ENCODE measurements at places on chromosomes 1 and 21. TPM values are rescaled to one million over a fixed set of nuclear protein-coding genes. Genes with fewer than 3 reads are reported as not detected.

DNA sequence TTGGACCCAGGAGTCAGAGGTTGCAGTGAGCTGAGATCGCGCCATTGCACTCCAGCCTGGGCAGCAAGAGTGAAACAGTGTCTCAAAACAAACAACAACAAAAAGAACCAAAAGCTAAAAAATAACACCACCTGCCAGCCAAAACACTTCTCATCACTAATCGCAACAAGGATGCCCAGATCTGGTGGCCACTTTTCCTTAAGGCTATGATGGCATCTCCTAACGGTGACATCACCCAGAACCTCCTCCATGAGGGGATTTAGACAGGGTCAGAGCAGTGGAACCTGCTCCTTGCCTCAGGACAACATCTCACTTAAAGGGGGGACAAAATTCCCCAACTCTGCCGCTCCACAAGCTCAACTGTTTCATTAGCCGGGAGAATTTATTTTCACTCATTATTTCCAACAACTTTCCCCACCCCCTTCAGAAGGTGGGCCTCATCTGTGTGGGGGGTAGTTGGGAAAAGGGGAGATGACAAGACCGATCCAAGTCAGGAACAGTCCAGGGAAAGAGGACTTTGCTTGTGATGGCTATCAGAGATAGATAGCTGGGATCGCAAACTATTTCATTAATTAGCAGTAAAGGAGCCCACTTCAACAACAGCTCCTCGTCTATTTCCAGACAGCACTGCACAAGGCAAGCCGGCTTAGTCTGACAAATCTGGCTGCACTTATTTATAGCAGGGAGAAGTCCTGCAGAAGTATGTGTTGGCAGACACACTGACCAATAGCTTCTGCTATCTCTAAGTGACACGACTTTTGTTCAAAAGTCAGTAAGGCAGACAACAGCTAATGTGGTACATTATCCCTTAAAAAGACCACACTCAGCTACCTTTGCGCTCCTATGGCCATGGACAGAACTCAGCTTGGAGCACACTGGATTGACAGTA lies 2.6 kb downstream of the PABPC4 start:
- peak; percentile 60 for DNase-seq

KRTAP27-1 gene
- not detected for total RNA-seq

DNA sequence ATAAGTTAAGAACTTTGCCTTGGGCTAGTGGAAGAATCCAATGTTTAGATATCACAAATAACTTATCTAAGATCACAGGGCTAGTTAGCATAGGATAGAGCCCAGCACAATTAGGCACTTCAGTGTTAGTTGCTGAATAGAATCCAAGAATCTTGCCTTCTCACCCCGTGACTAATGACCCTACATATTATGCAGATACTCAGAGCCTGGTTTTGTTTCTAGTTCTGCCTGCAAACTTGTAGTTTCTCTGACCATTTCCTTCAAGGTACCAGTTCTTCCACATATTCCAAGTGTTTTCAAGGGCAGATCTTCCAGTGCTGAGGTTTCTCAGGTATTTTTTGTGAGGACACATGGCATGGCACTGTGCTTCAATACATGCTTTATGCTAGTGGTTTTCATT lies 239.3 kb downstream of the KCNK2 start:
- no peak for DNase-seq

- no peak for DNase-seq
Measured at GRCh38 chr1:212984522-212985291, 31.0 kb downstream of the ANGEL2 start.

DNA sequence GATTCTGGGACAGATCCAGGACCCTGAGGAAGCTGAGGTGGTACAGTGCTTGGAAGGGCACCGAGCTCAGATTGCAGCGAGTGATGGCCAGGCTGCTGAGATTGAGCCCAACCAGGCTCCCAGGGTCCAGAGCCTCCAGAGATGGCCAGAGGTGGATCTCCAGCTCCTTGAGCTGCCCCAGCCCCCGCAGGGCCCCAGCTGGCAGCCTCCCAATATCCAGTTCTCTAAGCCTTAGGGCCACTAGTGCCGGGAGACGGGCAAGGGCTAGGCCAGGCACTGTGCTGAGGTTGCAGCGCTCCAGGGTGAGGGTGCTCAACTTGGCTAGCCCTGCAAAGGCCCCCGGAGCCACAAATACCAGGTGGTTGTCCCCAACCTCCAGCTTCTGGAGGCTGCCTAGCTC lies 3.4 kb downstream of the LINGO4 start:
- DNase-seq, result no peak

PLPPR4 gene
- total RNA-seq, result 0.26 TPM

- DNase-seq, result peak; percentile 10
Measured at GRCh38 chr1:155175927-155176371, 2.3 kb downstream of the TRIM46 start.

TMEM125 gene
- not detected for total RNA-seq

GSTM5 gene
- not detected for total RNA-seq

- DNase-seq, result peak; percentile 65
Measured at GRCh38 chr21:34881421-34881820, 167.7 kb downstream of the RUNX1 start.

GRCh38 chr1:209710847-209711246 lies 6.2 kb downstream of the HSD11B1 start:
- DNase-seq, result no peak

DNA sequence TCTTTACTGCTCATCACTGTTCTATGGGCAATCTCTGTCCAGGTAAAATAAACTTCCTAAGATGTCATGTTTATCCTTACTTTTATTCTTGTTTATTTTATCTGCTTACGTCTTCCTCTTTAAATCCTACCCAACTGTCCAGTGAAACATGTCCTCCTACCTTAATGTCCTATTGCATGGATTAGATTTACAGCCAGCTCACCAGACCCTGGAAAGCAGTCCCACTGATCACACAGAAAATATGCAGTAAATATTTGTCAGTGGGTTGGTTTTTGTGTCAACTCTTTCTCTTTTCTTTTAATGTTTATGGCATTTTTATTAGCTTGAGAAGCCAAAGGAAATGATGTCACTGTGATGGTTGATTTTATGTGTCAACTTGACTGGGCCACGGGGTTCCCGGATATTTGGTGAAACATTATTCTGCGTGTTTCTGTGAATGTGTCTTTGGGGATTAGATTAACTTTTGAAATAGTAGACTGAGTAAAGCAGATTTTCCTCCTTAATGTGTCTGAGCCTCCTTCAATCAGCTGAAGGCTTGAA lies 258.3 kb downstream of the SRGAP2C start:
- peak; percentile 1 for DNase-seq

- DNase-seq, result no peak
Measured at GRCh38 chr1:206133751-206134415, 16.7 kb upstream of the AVPR1B start.

DNA sequence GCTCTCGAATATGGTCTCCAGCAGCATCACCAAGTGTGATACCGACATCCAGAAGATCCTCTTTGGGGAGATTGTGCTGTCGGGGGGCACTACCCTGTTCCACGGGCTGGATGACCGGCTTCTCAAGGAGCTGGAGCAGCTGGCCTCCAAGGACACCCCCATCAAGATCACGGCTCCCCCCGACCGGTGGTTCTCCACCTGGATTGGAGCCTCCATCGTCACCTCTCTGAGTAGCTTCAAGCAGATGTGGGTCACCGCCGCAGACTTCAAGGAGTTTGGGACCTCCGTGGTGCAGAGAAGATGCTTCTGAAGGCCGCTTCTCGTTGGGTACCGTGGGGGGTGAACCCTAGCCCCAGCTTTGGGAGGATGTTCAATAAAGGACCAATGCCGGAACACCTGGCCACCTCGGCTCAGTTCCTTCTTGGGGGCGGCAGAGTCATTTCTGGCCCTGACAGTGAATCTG lies 1.3 kb downstream of the ACTRT2 start:
- DNase-seq, result no peak

- DNase-seq, result peak; percentile 44
Measured at GRCh38 chr1:40711465-40712404, 20.2 kb downstream of the NFYC start.

DNA sequence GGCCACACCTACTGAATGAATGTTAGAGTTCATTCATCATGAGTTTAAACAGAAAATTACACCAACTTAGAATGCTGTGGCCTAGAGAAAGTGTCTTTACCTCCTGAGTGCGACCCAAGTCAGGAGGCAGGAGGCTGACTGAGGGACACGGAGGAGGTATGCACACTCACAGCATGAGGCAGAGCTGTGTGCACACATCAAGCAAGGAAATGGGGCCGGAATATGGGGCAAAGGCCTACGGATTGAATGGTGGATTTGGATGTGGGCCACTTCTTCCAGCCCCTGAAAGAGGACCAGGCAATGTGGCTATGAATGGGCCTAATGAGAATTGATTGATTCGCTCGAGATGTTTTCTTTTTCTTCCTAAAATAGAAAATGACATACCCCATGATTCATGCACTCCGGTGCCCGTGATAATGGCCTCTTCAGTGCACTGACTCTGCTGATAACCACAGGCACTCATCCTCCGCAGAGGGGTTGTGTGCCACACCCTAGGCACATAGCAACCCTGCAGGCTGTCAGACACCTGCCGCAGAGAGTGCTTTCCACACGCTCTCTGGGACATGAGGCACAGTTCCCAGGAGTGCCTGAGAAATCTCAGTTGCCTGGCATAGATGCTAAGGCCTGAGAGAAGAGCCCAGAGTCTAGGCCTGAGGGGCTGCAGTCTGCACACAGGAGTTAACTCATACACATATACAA lies 155.5 kb downstream of the GLUL start:
- DNase-seq, result peak; percentile 84

AKNAD1 gene
- total RNA-seq, result 2.7 TPM

GRCh38 chr1:230896779-230897178 lies 28.5 kb upstream of the C1orf198 start:
- DNase-seq, result peak; percentile 7

ANKRD65 gene
- not detected for total RNA-seq

FOXD3 gene
- total RNA-seq, result not detected

GRCh38 chr1:225977937-225978748 lies 21.0 kb downstream of the SDE2 start:
- no peak for DNase-seq

- DNase-seq, result no peak
Measured at GRCh38 chr1:238582816-238583215, 692.1 kb upstream of the ZP4 start.

DNA sequence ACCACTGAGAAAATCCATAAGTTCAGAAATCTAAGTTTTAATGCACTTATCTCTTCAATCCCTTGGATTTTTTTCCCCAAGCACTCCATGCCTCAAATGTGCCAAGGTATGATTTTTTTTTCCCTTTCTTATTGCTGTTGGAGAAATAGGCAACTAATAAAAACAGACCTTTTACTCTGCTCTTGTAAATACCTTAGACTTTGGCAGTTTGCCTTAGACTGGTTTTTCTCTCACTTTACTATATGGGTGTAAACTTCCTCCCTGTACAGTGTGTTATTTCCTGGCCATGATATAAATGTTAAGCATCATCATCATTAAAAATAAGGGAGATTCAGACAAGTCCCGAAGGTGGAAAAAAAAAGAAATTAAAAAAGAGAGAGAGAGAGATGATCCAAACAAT lies 65.7 kb downstream of the LRRC8C start:
- no peak for DNase-seq

HSD3B2 gene
- total RNA-seq, result not detected

SPRR2G gene
- not detected for total RNA-seq

DNA sequence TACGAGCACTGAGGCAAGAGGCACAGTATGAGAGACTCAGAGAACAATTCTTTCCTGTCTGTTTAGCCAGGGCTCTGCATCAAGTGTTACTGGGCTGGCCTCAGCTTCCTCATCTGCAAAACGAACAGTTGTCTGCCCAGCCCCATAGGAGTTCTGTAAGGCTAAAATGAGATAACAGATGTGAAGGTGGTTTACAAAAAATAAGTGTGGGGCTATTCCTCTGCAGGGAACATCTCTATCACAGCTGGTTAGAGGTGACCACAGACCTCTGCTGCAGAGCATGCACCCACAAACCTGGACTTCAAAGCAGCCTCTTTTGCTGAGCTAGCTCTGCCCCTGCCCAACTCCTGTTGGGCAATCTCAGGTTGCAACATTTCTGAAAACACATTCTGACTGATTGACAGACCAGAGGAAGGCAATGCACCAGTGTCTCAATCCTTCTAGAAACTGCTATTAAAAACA lies 10.5 kb upstream of the OLIG1 start:
- DNase-seq, result no peak

- DNase-seq, result peak; percentile 29
Measured at GRCh38 chr1:163758977-163759670, 437.4 kb downstream of the NUF2 start.

DNA sequence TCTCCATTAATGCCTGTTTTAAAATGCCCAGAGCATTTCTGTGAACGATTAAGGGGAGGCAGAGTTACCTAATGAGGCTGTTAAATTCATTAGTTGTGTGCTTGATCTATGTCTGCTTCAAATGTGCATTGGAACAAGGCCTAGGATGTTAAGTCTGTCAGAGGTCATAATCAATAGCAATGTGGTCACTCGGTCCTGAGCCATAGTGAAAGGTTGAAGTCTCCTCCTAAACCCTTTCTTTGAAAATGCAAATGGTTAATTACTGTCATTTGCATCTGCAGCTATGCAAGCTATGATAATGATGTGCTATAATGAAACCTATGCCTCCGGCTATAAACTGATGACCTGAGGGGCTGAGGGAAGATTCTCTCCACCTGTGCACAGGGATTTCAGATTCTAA lies 114.2 kb upstream of the NR5A2 start:
- DNase-seq, result no peak

DNA sequence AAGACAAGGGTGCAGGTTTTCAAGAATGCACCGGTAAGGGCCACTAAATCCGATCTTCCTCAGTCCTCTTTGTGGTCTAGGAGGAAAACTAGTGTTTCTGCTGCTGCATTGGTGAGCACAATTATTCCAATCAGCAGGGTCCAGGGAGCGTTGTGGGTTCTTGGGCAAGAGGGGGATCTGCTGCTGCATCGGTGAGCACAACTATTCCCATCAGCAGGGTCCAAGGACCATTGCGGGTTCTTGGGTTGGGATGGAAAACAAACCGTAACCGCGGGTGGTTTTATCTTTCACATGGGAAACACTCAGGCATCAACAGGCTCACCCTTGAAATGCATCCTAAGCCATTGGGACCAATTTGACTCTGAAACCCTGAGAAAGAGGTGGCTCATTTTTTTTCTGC lies 7.0 kb upstream of the PCP4L1 start:
- no peak for DNase-seq

CFAP107 gene
- not detected for total RNA-seq

DNA sequence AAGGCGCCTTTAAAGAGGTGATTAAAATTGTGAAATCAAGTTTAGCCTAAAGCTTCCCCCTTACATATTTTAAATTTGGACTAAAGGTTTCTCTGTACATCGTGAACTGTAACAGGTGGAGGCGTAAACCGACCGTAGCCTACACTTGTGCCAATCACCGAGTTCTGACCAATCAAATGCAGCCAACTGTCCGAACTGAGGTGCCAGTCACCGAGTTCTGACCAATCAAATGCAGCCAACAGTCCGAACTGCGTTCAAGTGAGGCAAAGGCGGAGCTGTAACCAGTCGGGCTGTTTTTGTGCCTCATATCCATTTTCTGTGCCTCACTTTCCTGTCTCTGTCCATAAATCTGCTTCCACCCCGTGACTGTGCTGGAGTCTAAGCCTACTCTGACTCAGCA lies 7.4 kb downstream of the TFF1 start:
- DNase-seq, result no peak
